ENCODE measurements at places on chromosomes 2 and 18.

DNA sequence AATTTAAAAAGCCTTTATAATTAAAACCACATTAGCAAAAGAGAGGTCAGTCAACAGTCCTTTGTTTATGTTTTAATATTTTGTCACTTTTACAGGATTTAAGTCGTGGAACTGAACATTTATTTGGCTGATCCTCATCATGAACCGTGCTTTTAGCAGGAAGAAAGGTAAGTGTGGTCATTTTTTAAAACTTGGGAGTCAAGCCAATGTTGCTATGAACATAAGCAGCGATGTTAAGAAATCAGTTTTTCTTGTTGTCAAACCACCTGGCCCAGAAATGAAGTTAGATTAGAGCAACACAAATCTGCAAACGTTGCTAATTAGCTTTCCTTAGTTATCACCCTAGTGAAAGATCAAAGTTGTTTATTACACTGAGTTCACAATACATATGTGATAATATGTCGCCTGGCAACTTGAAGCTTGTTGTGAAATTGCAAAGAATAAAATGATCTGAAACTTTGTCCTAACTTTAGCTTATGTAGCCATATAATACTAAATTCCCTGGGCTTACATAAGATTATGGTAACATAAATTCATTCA, 186.0 kb downstream of the GULP1 start:
- DNase-seq: no peak

- DNase-seq: no peak
These were observed 79.5 kb upstream of the RIOK3 start for GRCh38 chr18:23373570-23373969.

DNA sequence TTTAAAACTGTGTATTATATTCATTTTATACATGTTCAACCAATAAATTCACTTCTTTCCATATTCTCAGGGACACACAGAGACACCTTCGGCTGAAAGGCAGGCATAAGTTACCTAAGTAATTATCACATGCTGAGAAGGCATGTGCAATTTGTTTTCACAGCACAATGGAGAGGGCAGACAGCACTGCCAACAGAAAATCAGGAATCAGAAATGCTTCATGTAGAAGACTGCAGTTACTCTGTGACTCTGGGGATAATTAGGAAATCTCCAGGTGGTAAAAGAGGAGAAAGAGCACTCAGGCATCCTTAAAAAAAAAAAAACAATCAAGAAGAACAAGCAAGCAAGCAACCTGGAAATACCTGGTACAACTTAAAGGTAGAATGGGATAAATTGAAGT, 49.3 kb downstream of the DSEL start:
- DNase-seq: no peak

GRCh38 chr2:3132466-3132865, 245.2 kb downstream of the EIPR1 start:
- no peak for DNase-seq

GRCh38 chr2:203798296-203799087, 69.1 kb upstream of the CTLA4 start:
- DNase-seq: no peak

GRCh38 chr2:7476371-7476770, 559.2 kb downstream of the RNF144A start:
- peak; percentile 11 for DNase-seq

DNA sequence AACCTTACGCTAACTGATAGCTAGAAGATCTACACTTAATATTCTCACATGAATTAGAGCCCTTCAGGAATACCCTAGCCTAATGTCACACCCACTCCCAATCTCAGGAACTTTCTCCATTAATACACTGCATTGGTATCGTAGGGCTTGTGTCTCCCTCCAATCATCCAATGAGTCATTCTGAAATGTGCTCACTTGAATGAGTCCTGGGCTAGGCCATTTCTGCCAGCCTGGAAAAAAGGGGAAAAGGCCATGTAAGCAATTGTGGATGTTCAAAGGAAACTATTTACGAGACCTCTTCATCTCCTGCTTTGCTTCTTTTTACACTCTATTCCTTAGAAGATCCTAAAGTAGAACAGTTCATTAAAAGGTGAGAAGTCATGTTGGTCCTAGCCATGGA, 18.8 kb downstream of the ZEB2 start:
- DNase-seq: no peak

- no peak for DNase-seq
These were observed 9.3 kb downstream of the PROM2 start for GRCh38 chr2:95283562-95283961.

GRCh38 chr2:64114063-64114911, 29.9 kb downstream of the PELI1 start:
- peak; percentile 34 for DNase-seq
